ENCODE measurements at places on chromosomes 7 and 10.

DNA sequence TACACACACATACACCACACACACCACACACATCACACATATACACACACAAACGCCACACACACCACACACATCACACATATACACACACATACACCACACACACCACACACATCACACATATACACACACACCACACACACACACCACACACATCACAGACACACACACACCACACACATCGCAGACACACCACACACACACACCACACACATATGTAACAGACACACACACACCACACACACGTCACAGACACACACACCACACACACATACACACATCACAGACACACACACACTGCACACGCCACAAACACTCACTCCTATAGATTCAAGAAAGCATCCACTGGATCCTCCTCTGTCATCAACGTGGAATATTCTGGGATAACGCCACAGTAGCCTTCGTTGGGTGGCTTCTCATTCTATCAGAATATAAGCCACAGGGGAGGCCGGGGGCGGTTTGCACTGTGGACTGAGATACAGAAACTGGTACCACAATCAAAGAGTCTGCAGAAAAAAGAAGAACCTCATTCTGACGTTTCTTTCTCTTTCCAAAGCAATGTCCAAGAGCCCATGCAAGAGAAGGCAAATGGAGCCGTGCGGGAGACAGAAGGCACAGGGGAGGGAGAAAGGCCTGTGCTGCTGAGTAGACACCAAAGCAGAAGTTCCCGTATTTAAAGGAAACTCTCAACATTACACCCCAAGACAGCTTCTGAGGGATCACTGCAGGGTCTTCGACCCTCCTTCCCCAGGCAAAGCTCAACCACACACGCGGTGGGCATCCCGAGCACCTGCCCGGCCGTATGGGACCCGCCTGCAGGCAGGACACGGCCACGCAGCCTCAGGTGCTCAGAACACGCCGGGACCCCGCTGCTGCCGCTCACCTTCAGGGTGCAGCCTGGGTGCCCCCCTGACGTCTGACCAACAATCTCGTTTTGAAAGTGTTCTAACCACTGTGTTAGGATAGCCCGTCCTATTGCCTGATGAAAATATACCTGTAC lies 321.2 kb downstream of the DNAJB6 start:
- peak; percentile 3 for DNase-seq

- no peak for DNase-seq
Observed at GRCh38 chr10:42488416-42488815, 150.0 kb downstream of the ZNF33B start.

GRCh38 chr7:110800984-110801383 lies 289.9 kb upstream of the LRRN3 start:
- no peak for DNase-seq

DNA sequence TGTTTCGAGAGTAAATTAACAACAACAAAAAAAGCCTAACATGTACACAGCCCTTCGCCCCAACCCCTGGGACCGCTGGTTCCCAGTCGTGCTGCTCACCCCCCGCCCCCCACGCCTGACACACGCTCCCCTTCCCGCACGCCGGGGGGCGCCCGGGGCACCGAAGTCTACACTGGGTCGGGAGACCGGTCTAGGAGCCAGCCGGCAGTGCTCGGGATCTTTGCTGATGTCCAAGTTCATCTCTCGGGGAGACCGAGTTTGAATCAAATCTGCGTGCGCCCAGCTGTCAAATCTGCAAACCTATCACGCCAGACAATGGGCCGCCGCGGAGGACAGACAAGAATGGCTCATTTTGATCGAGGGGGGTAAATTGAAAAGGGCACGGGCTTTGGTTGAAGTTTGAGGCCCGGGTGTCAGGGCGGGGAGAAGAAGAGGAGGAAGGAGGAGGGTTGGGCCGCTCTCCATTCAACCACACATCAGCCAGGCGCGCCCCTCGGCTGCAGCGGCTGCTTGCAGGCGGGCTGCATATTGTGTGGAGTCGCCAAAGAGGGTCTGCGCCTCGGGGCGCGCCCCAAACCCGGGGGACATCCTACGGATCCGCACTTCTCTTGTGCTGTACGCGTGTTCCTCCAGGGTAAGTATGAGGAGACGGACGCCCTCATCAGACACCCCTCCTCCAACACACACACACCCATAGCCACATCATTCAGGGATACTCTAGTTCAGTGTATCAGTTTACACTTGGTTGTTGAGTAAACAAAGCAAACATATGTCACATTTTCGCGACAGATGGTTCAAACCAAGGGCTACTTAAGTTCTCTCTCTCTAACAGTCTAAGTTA lies 1.3 kb upstream of the GFRA1 start:
- no peak for DNase-seq

GRCh38 chr10:3452173-3452626 lies 279.6 kb upstream of the PITRM1 start:
- no peak for DNase-seq

GRCh38 chr10:84008878-84009277 lies 130.4 kb upstream of the GHITM start:
- peak; percentile 38 for DNase-seq

DNA sequence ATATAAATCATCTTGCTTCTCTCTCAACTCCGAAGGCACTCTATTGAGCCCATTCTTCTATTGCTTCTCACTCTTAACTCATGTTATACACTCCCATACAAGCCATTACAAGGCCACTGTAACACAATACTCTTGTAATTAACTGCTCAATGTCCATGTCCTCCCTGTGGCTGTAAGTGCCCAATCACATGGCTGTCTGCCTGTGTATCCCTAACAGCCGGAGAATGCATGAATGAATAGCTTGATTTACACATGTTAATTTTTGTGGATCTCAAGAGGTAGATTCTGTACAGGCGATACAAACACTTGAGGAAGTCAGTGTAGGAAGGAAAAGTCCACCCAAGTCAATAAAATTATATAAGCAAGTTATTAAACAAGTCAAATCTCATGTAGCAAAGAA lies 215.6 kb downstream of the DOCK4 start:
- no peak for DNase-seq

GRCh38 chr7:7176406-7177043 lies 5.8 kb upstream of the C1GALT1 start:
- peak; percentile 81 for DNase-seq

GRCh38 chr7:133948588-133948987 lies 178.6 kb upstream of the LRGUK start:
- no peak for DNase-seq

GRCh38 chr10:97836446-97836845 lies 13.2 kb upstream of the GOLGA7B start:
- DNase-seq, result peak; percentile 75

All from inflammatory macrophage (primary cell).